ENCODE measurements at places on chromosomes 4 and X. TPM values are rescaled to one million over a fixed set of nuclear protein-coding genes. Genes with fewer than 3 reads are reported as not detected.

The TRIM60 gene
- not detected for total RNA-seq

The MAMLD1 gene
- total RNA-seq, result 0.68 TPM

The SMIM31 gene
- not detected for total RNA-seq

The SPANXA1 gene
- not detected for total RNA-seq

The ZDHHC15 gene
- 2.0 TPM for total RNA-seq

The NLGN4X gene
- 82.0 TPM for total RNA-seq

The GAGE1 gene
- not detected for total RNA-seq

The MGARP gene
- 0.53 TPM for total RNA-seq

The LRPAP1 gene
- 111 TPM for total RNA-seq

The SORCS2 gene
- 1.5 TPM for total RNA-seq

DNA sequence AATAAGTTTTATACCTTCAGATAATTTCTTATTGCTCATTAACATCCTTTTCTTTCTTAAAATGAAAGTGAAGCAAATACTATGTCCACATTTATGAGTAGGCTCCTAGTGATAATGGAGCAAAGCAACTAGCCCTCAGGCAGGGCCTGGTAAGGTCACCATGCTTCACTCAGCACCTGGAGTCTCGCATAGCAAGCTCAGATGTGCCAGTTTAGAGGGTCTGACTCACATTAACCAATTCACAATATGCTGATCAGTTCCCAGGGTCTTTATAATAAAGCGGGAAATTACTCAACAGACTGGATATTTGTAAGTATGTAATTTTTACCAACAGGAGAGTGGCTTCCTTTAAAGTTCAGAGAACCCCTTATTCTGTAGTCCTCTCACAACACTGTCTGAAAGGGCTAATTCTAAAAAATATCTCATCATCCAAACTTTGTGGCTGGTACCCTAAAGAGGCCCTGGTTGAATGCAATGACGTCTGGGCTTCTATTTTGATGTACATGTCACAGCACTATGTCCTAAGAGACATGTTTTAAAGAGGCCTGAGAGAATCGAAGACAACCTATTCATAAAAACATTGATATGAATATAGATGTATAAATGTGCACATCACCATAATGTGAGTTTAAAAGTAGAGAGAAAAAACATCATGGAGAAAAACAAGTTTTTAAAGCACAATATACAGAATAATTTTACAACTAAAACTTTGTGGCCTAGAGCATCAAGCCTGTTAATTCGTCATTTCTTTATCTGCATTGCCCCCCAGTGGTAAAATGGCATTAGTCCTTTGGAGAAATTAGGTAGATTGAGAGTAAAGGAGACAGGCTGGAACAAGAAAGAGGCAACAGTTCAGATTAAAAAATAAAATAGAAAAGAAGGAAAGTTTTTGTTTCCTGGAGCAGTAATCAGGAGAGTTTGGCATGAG, 44.3 kb downstream of the IL21 start:
- H3K27ac ChIP-seq, result no peak overlapping the region
- H3K4me3 ChIP-seq, result no peak overlapping the region
- H3K27me3 ChIP-seq, result no peaks in the 10 kb centered on the region
- H3K36me3 ChIP-seq, result no peaks in the 10 kb centered on the region

DNA sequence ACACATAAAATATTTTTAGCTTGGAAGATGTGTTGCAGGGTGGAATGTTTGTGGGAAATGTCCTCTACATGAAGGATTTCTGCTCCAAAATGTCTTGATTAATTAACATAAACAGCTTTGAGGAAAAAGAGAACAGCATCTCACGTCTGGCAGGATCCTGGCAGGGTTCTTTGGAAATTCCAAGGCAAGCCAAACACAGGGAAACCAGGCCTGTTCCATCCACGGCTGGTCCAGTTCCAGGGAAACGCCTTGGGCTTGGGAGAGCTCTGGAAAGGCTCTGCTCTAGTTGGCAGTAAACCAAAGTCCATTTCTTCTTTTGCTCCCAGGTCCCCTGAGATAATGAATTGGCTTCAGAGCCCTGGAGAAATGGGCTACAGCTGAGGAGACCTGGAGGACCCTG, 42.4 kb upstream of the GAB1 start:
- DNase-seq, result no peak
- no peaks in the 10 kb centered on the region for H3K27me3 ChIP-seq

GRCh38 chr4:11416071-11416766, 12.5 kb downstream of the HS3ST1 start:
- no peak overlapping the region for H3K27ac ChIP-seq
- DNase-seq, result no peak
- H3K27me3 ChIP-seq, result no peaks in the 10 kb centered on the region
- H3K4me1 ChIP-seq, result peaks cover 20% of the 10 kb centered on the region

DNA sequence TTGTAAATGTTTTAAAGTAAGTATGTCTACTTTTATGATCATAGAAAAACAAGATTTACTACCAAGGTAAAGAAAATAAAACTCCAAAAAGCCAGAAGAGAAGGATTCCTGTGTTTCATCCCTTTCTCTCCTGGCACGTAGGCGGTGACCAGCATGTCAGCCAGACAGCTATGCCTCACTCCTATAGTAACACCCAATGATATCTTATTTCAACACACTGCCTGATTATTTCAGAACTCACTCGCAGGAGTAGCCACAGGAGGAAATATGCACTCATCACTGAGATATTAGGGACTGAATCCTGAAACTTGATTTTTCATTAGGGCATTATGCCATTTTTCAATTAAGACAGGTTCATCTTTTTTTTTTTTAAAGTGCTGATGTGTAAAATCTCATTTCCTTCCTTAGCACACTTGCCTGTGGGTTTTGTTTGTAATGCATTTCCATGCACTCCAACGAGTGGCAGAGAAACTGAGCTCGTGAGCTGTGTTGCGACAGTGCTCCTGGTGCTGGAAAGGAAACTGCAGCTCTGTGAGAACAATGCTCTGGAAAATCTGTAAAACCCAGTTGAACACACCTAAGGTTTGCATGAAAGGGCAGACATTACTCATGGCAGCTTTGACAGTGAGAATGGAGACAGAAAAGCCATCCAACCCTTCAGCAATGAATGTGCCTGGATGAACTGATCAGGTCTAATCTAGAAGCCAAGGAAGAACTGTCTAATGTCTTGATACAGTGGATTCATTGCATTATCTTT, 18.2 kb downstream of the RAI2 start:
- DNase-seq, result no peak
- H3K27ac ChIP-seq, result no peak overlapping the region
- H3K4me1 ChIP-seq, result no peaks in the 10 kb centered on the region

- no peaks in the 10 kb centered on the region for H3K27me3 ChIP-seq
- no peak overlapping the region for H3K4me3 ChIP-seq
- no peak for DNase-seq
- no peaks in the 10 kb centered on the region for H3K4me1 ChIP-seq
- no peaks in the 10 kb centered on the region for H3K36me3 ChIP-seq
These were observed 85.0 kb downstream of the HPGD start for GRCh38 chr4:174437324-174437723.

GRCh38 chrX:50152456-50152855, 48.4 kb downstream of the AKAP4 start:
- no peak overlapping the region for H3K4me3 ChIP-seq
- no peak for DNase-seq
- H3K27ac ChIP-seq, result no peak overlapping the region
- no peaks in the 10 kb centered on the region for H3K4me1 ChIP-seq
- no peaks in the 10 kb centered on the region for H3K27me3 ChIP-seq
- H3K36me3 ChIP-seq, result no peaks in the 10 kb centered on the region

DNA sequence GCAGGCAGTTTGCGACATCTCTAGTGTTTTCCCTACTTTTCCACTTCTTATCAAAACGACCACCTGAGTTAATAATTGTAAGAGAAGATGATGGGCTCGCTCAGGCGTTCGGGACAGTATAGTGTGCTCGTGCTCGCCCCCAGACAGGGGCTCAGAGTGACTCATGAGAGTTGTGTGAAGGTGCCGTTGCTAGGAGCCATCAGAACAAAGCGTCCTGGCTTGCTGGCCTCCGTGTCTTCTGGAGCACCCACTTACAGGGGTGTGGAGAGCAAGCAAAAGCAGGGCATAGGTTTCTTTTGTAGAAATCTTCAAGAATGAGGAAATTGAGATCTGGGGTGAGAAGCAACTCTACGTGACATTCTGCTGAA, 73.0 kb upstream of the ADGRG2 start:
- DNase-seq, result no peak
- no peak overlapping the region for H3K27ac ChIP-seq
- no peaks in the 10 kb centered on the region for H3K4me1 ChIP-seq
- H3K4me3 ChIP-seq, result no peak overlapping the region

DNA sequence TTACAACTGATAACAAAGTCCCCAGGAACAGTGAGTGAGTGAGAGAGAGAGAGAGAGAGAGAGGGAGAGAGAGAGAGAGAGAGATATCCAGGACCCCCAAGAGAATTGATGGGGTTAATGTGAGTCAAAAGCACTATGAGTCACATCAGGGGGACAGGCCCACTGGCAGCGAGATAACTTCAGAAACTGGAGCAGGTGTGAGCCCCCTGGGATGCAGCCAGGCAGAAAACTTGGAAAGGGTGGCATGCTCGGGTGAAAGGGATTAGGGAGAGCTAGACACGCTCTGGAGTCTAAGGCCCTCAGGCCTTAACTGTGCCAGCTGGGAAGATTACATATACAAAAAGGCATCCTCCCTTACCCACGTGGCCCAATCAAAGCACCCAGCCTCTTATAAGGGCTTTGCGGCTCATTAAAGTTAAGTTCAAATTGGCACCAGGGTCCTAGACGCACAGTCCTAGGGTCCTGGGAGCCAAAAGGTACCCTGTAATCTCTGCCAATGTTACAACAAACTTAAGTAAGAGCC, 841 bp downstream of the ACOT9 start:
- no peaks in the 10 kb centered on the region for H3K27me3 ChIP-seq
- H3K27ac ChIP-seq, result no peak overlapping the region
- H3K4me1 ChIP-seq, result no peaks in the 10 kb centered on the region
- H3K36me3 ChIP-seq, result no peaks in the 10 kb centered on the region
- H3K4me3 ChIP-seq, result peak overlapping the region; percentile 88

- H3K27ac ChIP-seq, result no peak overlapping the region
- H3K36me3 ChIP-seq, result no peaks in the 10 kb centered on the region
- H3K27me3 ChIP-seq, result no peaks in the 10 kb centered on the region
- no peak overlapping the region for H3K4me3 ChIP-seq
- H3K4me1 ChIP-seq, result no peaks in the 10 kb centered on the region
These were observed 64.9 kb downstream of the DOCK11 start for GRCh38 chrX:118560489-118560888.

DNA sequence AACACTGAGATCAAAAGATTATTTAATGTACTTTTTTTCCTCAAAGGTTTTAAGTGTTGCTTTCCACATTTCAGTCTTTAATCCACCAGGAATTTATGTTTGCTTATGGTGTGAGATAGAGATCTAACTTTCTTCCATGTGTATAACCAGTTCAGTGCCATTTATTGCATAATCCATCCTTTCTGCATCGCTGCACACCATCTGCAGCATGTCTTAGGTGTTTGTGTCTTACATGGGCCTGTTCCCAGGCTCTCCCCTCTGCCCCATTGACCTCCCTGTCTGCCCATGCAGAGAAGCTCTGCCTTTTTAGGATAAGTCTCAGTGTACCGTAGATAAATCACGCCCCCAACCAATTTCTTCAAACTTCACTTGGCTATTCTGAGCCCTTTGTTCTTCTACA, 30.3 kb downstream of the NSDHL start:
- no peak overlapping the region for H3K27ac ChIP-seq
- no peaks in the 10 kb centered on the region for H3K4me1 ChIP-seq
- H3K27me3 ChIP-seq, result no peaks in the 10 kb centered on the region
- peaks cover 36% of the 10 kb centered on the region for H3K36me3 ChIP-seq

GRCh38 chr4:55127521-55127920, 2.1 kb upstream of the KDR start:
- no peaks in the 10 kb centered on the region for H3K36me3 ChIP-seq
- no peaks in the 10 kb centered on the region for H3K4me1 ChIP-seq
- peaks cover 35% of the 10 kb centered on the region for H3K27me3 ChIP-seq
- DNase-seq, result no peak

DNA sequence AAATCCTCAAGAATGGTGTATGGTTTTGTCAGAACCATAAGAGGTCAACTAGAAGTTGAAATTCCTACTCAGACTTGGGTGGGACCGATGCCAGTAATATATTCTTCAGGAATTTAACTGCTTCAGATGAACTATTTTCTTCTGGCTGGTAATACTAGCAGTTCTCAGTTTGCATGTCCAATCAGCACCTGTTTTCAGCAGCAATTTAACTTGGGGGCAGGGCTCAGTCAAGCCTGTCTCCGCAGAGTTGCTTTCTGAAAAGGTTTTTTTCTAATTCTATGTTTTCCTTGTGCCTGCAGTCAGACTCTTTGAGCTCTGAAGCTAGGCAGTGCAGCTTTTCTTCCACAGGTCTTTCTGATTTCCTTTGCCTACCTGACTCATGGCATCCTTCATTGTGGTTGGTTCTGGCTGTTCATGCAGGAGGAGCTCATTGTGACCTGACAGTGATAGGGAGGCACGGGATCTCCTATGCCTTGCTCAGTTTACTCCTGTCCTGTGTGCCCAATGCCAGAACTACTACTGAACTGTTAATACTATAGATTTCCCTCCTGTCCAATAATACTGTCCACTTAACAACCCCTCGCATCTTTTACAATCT, 17.3 kb upstream of the FMR1 start:
- DNase-seq, result no peak
- no peaks in the 10 kb centered on the region for H3K36me3 ChIP-seq
- no peaks in the 10 kb centered on the region for H3K4me1 ChIP-seq
- H3K4me3 ChIP-seq, result no peak overlapping the region

GRCh38 chrX:34653811-34654210, 3.3 kb downstream of the TMEM47 start:
- H3K27ac ChIP-seq, result peak overlapping the region; percentile 90
- H3K4me1 ChIP-seq, result no peaks in the 10 kb centered on the region
- H3K36me3 ChIP-seq, result no peaks in the 10 kb centered on the region
- no peak for DNase-seq
- peak overlapping the region; percentile 90 for H3K4me3 ChIP-seq
- H3K27me3 ChIP-seq, result peaks cover 4% of the 10 kb centered on the region

DNA sequence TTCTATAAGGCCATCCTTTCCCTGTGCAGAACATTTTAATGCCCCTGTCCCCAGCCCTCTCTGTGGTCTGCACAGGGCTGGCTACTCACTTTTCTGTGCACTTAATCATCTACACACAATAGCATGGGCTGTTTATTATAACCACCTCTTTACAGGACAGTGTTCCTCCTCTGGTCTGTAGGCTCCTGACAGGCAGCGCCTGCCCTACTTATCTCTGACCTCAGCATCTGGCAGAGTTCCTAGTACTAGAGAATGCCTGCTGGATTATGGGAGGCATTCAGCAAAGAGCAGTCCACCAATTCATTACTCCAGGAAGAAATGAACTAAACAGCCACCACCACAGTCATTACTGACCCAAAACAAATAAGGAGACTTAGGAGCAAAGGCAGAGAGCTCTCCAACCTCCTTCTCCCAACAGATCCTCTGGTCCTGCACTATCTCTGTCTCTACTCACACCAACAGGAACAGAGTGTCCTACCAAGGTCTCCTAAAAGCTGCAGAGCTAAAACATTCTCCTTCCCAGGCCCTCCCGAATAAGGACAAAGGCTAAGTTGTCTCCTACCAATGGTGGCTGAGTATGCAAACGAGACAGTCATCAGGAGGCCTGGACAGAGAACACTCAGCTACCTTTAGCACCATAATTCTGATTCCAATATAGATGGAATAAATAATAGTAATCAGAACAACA, 279.2 kb downstream of the QDPR start:
- no peaks in the 10 kb centered on the region for H3K36me3 ChIP-seq
- DNase-seq, result no peak
- no peaks in the 10 kb centered on the region for H3K4me1 ChIP-seq
- H3K4me3 ChIP-seq, result no peak overlapping the region
- H3K27me3 ChIP-seq, result no peaks in the 10 kb centered on the region
- no peak overlapping the region for H3K27ac ChIP-seq

GRCh38 chr4:93529692-93530372, 298.7 kb upstream of the ATOH1 start:
- no peaks in the 10 kb centered on the region for H3K27me3 ChIP-seq
- H3K4me3 ChIP-seq, result no peak overlapping the region
- no peak for DNase-seq
- no peaks in the 10 kb centered on the region for H3K36me3 ChIP-seq
- H3K27ac ChIP-seq, result no peak overlapping the region
